Left ventricle myocardium superior (tissue), 1 donor: ENCODE measurements at places on chromosomes 16 and 17.
A peak's percentile ranks its signal among the peaks of the same experiment; 100 is the strongest.

GRCh38 chr16:56525236-56525635 lies 5.4 kb upstream of the BBS2 start:
- DNase-seq = no peak

- peak; percentile 96 for DNase-seq
Measured at GRCh38 chr17:2396568-2397246, 4.2 kb downstream of the MNT start.

- no peak for DNase-seq
Measured at GRCh38 chr17:44920565-44920940, 5.3 kb upstream of the GFAP start.

DNA sequence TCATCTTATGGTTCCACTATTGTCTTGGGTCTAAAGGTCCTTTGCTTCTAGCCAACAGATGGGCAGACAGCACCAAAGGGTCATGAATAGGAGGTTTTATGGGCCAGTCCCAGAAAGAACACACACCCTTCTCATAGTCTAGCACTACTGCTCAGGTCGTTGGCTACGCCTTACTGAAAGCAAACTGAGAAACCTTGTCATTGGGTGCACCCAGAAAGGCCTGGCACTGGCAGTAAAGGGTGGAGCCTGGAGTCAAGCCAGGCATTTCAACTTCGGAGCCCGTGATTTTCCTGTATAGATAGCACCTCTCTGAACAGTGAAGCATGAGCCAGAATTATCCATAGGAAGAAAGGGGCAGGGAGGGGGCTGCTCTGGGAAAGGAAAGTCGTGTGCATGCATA lies 74.9 kb downstream of the VAT1L start:
- no peak for DNase-seq

GRCh38 chr16:70708366-70709246 lies 22.8 kb upstream of the MTSS2 start:
- no peak for DNase-seq

DNA sequence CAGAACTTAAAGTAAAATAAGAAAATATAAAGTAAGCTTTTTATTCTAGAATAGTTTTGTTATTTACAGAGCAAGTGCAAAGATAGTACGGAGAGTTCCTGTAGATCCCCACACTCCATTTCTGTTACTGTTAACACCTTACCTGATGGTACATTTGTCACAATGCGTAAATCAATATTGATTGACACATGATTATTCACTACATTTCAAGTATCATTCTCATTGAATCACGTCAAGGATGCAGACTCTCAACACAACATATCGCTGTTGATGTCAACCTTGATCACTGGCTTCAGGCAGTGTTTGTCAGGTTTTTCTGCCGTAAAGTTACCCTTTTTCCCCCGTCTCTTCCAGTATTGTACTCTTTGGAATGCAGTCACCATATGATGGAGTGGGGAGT lies 64.2 kb upstream of the WSCD1 start:
- no peak for DNase-seq

DNA sequence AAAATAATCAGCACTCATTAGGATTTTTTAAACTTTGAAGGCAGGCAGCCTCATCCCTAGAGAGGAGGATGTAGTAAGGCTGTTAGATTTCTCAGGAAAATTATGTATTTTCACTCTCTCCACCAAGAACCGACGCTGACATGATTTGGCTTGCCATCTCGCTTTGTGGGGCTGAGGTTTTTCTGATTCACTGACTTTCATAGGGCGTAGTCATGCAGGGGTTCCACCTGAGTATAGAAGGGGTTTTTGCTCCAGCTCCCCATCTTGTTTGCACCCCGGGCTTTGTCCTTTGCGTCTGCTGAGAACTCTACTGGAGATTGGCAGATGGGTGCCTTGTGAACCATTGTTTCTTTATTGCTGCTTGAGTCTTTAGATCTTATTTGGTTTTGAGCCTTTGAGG lies 20.2 kb downstream of the TOM1L1 start:
- no peak for DNase-seq

DNA sequence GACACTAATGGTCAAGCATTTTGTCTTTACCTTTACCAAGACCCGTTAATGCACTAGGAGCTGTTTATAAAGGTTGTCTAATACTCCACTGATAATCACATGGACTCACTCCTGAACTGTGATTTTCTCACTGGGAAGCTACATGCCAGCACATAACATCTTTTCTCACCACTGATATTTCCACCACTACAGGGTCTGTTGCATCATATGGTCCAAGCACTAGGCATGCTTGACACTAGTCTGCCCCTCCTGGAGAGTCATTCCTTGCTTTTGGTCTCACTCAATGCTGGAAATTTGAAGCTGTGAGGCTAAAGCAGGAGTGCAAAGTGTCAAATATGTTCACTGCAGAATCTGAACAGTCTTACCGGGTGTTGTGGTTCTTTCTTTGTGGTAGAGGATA lies 1576.8 kb downstream of the CDH8 start:
- no peak for DNase-seq

- no peak for DNase-seq
Measured at GRCh38 chr16:263944-264343, 11.8 kb downstream of the RGS11 start.

GRCh38 chr16:30901201-30902028 lies 5.0 kb downstream of the CTF1 start:
- no peak for DNase-seq

GRCh38 chr16:30761427-30761927 lies 385 bp downstream of the CFAP119 start:
- no peak for DNase-seq

GRCh38 chr17:38673707-38674013 lies 1.1 kb downstream of the EPOP start:
- peak; percentile 54 for DNase-seq

- no peak for DNase-seq
Measured at GRCh38 chr17:2977157-2977556, 86.2 kb downstream of the OR1D5 start.

- no peak for DNase-seq
Measured at GRCh38 chr17:48751733-48752398, 23.3 kb upstream of the HOXB13 start.

GRCh38 chr17:42407289-42407836 lies 15.7 kb downstream of the CAVIN1 start:
- peak; percentile 88 for DNase-seq

GRCh38 chr16:15689290-15689689 lies 39.2 kb downstream of the NDE1 start:
- DNase-seq = no peak
